Uterus (tissue), 4 donors: ENCODE measurements at places on chromosomes 3 and 15. TPM values are rescaled to one million over a fixed set of nuclear protein-coding genes. Genes with fewer than 3 reads are reported as not detected.

The RYR3 gene
- 64.0 TPM for total RNA-seq

The STXBP5L gene
- 0.41 TPM for total RNA-seq

The UBA7 gene
- total RNA-seq: 62.6 TPM

The POMGNT2 gene
- total RNA-seq: 88.9 TPM

The TMIE gene
- total RNA-seq: 1.6 TPM

The DUOX1 gene
- total RNA-seq: not detected

DNA sequence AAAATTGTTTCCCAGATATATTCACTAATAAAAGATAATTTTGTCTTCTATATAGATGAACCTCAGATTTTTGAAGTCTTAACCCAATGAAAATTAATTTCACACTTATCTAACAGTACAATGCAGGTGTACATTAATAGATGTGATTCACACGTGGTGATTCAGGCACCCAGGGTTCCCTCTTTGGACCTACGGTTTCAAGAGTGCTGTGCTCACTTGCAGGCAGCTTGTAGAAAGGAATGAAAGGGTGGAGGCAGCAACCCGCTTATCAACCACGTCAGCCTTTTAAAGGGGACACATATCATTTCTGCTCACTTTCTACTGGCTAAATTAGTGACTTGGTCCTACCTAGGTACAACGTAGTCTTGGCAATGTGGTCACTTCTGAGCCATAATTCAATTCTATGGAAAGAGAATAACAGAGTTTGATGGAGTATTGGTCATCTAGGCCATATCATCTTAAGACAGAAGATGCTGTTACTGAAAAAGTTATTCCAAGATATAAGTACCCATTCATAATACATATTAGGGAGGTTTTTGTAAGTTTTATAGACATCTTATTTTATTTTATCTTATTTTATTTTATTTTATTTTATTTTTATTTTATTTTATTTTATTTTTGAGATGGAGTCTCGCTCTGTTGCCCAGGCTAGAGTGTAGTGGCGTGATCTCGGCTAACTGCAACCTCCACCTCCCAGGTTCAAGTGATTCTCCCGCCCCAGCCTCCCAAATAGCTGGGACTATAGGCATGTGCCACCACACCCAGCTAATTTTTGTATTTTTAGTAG lies 37.9 kb downstream of the ACP3 start:
- no peaks in the 10 kb centered on the region for H3K36me3 ChIP-seq
- no peaks in the 10 kb centered on the region for H3K4me1 ChIP-seq
- DNase-seq: no peak
- H3K4me3 ChIP-seq: no peak overlapping the region
- no peaks in the 10 kb centered on the region for H3K27me3 ChIP-seq
- no peak overlapping the region for H3K27ac ChIP-seq

GRCh38 chr3:10274601-10275000 lies 18.1 kb downstream of the GHRL start:
- peaks cover 14% of the 10 kb centered on the region for H3K4me1 ChIP-seq
- no peaks in the 10 kb centered on the region for H3K27me3 ChIP-seq
- no peak overlapping the region for H3K27ac ChIP-seq
- H3K36me3 ChIP-seq: no peaks in the 10 kb centered on the region

DNA sequence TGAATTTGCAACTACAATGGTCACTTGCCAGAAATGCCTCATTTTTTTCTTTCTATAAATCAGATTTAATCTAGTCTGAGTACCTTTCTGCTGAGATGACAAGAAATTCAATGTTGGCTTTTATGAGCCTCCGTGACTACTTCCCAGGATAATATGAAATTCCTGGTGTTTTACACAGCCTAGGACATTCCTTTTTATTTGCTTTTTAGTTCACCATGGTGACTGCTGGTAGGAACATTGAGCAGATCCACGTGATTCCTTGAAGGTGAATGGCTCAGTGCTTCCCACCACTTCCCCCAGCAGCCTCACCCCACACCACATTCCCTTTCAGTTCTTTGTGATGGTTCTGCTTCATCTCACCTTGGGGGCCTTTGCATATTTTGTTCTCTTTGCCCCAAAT lies 4.3 kb upstream of the NPTN start:
- H3K4me3 ChIP-seq: no peak overlapping the region
- DNase-seq: no peak
- no peak overlapping the region for H3K27ac ChIP-seq
- H3K36me3 ChIP-seq: no peaks in the 10 kb centered on the region
- H3K4me1 ChIP-seq: peaks cover 6% of the 10 kb centered on the region

- H3K36me3 ChIP-seq: no peaks in the 10 kb centered on the region
- H3K4me3 ChIP-seq: no peak overlapping the region
- H3K4me1 ChIP-seq: peaks cover 13% of the 10 kb centered on the region
- no peak for DNase-seq
- H3K27me3 ChIP-seq: no peaks in the 10 kb centered on the region
- H3K27ac ChIP-seq: peak overlapping the region; percentile 72
These were observed 4.3 kb downstream of the CD276 start for GRCh38 chr15:73688455-73688854.

GRCh38 chr15:25464784-25465183 lies 26.0 kb upstream of the UBE3A start:
- DNase-seq: no peak
- no peaks in the 10 kb centered on the region for H3K4me1 ChIP-seq

- H3K27me3 ChIP-seq: no peaks in the 10 kb centered on the region
- no peak for DNase-seq
- H3K4me1 ChIP-seq: no peaks in the 10 kb centered on the region
- H3K27ac ChIP-seq: no peak overlapping the region
These were observed 30.6 kb upstream of the LPP start for GRCh38 chr3:188123170-188123905.

DNA sequence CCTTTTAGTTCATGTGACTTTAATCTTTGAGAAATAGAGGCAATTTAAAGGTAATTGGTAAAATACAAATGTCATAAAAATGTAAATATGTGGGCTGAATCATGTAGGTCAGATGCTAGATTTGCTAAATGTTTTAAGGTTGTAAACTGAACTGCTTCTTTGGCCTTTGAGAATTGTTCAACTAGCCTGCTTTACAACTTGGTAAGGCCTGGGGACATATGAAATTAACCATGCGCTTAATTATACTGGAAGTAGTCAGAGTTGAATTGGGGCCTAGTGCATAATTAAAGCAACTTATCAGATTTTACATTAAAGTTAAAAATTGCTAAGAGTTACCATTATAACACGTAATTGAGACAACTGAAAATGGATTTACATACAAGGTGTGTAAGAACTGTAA lies 21.0 kb upstream of the TMEM45A start:
- H3K4me3 ChIP-seq: no peak overlapping the region
- no peak for DNase-seq
- no peak overlapping the region for H3K27ac ChIP-seq
- no peaks in the 10 kb centered on the region for H3K27me3 ChIP-seq

DNA sequence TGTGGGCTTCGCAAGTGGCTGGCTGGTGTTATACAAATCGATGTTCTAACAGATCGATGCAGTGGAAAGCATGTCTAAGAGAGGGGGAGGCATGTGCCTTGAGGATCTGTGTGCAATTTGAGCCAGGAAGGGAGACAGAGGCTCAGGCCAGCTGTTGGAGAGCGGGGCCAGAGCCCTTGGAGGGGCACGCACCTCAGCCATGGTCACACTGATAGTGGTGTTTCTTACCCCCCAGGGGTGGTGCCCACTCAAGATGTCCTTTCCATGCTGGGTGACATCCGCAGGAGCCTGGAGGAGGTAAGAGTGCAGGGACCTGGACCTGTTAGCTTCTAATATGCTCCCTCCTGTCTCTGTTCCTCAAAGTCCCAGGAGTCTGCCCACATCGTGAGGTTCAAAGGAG lies 3.8 kb upstream of the ABTB1 start:
- no peaks in the 10 kb centered on the region for H3K27me3 ChIP-seq
- H3K27ac ChIP-seq: no peak overlapping the region
- H3K36me3 ChIP-seq: no peaks in the 10 kb centered on the region

- DNase-seq: no peak
- no peaks in the 10 kb centered on the region for H3K36me3 ChIP-seq
- peak overlapping the region; percentile 75 for H3K27ac ChIP-seq
- no peaks in the 10 kb centered on the region for H3K27me3 ChIP-seq
These were observed 147.5 kb upstream of the MBNL1 start for GRCh38 chr3:152121270-152121636.

- H3K36me3 ChIP-seq: no peaks in the 10 kb centered on the region
- no peaks in the 10 kb centered on the region for H3K27me3 ChIP-seq
These were observed 56.6 kb downstream of the P3H2 start for GRCh38 chr3:190064112-190064511.
